CD4-positive, alpha-beta T cell (primary cell): ENCODE measurements at places on chromosomes 6 and 20.

DNA sequence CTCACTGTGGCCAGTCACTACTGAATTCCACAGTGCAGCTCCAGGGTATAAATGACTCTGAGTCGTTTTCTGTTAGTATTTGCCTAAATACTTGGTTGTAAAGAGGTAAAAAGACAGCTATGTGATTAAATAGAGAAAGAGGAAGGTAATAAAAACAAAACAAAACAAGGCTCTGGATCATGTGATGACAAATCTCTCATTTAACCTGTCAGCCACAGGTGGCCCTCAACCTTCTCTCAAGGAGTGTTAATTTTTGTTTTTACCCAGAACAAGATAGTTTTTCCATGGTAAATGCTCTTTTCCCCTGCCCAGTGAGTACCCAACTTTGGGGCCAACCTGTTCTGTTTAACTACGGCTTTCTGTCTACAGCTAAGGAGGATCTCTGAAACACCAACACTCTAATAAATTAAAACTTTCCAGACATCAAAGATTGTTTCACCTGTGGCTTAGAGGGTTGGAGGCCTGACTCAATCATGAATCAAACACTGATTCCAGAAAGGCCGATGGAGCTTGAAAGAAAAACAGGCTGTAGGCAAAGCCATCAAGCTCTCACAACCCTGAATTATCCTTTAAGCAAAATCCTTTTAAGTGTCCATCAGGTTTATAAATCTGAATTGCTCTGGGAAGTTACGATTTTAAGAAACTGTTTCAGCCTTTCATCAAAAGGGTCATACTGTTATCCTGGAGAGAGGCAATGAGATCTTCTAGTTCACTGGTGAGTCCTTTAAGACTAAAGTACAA lies 81.5 kb upstream of the BCLAF1 start:
- no peak for DNase-seq

DNA sequence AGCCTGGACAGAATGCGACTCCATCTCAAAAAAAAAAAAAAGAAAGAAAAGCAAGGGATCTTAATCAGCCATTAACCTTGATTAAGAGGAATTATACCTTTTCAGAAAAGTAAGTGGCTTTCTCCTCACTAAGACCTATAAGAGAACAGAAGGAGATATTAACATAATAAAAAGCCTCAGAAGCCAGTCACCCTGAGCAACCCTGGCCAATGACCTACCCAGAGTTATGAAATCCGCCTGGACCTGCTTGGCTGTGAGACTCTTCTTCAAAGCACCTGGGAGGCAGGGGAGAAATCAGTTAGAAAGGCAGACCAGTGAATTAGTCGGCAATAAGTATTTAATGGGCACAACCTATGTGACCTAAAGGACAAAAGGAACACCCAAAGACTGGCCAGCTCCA lies 32.7 kb upstream of the C20orf203 start:
- no peak for DNase-seq

DNA sequence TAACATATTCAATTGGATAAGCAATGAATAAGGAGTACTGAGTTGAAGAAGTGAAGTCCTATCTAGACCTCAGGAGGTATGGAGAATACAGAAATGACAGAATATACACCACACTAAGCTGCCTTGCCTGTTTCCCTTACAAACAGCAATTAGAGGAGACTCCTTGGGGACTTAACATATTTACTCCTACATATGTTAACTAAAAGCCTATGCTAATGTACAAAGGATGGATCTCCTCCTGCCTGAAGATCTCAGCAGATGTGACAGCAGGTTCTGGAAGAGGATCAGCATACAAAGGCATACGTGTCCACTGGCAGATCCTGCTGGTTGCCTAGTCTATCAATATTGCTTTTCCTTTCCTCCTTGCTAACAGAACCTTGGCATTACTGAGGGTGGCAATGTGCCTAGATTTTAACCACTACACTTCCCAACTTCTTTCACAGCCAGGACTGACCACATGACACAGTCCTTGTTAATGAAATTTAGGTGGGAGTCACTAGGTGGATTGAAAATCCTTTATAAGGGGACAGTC lies 29.6 kb downstream of the PRKN start:
- DNase-seq = no peak

GRCh38 chr6:562052-562676 lies 94.7 kb downstream of the HUS1B start:
- no peak for DNase-seq

DNA sequence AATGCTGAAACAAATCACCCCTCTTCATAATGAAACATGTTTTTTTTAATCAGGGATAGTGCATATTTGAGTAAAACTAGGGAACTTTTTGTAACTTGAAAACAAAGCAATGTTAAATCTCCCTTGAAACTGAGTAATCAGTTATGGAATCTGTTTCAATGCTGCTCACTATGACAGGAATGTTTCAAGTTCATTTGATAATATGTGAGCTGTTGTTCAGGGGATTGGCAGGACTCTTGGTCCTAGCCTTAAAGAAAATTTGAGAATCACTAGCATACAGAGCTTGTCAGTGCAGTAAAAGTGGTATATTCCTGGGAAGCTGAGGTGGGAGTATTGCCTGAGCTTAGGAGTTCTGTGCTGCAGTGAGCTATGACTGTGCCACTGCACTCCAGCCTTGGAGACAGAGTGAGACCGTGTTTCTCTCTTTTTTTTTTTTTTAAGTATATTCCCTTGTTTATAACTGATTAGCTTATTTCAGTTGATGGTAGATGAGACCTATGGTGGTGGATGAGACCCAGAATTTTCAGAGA lies 21.6 kb upstream of the CALHM6 start:
- DNase-seq = no peak

DNA sequence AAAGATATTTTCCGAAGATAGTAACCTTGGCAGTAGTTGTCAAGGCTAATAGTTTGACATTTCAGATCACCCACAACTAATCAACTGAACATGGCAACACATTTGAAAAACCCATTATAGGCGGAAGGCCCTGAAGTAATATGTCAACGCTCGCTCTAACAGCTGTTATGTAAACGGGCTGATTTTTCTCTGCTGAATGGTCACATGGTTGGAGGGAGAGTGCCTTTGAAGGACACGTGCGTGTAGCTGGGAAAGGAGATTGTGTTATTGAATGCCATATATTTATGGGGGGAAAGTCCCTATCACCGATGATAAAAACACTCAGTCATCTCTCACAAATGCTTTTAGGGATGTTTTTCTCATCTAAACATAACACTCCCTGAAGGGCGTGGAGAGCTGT lies 160.0 kb upstream of the RALGAPA2 start:
- no peak for DNase-seq

DNA sequence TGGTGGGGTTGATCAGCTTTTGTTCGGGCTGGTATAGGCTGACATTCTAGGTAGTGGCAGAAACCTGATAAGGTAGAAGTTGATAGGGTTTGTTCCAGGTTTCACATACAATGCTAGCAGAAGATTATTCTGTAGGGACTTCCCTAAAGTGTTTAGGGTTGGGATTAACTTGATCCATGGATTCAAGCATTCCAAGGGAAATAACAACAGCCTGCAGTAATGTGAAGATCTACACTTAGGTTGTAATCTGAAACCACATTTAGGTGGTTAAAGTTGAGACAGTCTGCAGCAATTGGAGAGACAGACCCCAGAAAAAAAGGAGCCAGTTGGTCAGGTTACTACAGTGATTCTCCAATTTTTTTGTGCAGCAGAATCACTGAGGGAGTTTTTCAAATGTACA lies 56.1 kb downstream of the GJA1 start:
- no peak for DNase-seq

DNA sequence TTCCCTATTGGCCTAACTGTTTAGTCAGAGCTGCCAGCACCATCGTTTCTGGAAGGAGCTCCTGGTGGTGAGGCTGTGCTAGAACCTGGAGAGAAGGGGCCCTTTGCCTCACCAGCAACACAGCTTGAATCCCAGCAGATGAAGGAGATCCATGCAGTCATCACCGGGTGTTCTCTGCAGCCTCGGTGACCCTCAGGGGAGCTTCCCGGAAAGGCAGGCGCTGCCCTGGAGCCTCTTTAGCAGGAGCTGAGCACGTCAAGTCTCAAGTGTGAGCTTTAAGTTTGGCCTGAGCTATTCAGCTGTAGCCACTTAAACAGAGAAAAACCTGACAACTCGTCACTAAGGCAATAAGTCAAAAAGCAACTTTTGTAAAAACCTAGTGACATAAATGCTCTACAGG lies 181.2 kb upstream of the FOXQ1 start:
- no peak for DNase-seq

DNA sequence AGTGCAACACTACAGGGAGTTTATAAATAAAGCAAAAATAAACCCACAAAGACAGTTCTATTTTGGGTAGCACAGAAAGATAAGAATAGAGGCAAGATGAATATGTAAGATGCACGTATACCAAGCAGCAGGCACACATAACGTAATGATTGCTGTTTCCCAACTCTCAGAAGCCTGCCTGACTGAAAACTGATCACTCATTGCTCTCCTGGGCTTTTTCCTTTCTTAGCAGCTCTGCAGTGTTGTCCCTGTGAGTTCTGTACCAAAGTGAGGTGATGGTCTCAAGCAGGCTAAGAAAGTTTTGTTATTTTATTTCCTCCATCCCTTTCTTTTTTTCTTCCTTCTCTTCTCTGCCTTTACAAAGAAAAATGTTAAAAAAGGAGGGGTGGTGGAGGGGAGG lies 522.0 kb upstream of the MAN1A1 start:
- DNase-seq = no peak

DNA sequence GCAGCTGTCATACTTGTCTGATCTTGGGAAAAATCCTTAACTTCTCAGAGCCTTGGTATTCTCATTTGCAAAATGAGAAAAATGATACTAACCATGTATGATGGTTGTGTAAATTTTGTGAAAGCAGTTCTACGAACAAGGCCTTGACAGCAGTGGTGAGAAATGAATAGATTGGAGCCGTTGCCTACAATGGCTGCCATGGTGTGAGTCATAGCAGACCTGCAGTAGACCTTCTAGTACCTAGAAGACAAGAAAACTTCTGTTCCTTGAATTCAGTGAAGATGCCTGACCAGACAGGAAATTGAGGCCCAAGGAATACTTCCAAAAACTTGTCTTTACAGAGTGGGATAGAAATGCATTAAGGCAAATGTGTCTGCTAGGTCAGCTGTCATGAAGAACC lies 338.9 kb downstream of the QKI start:
- DNase-seq = no peak

- DNase-seq = no peak
Observed at GRCh38 chr6:136477548-136477947, 72.7 kb downstream of the MAP7 start.

DNA sequence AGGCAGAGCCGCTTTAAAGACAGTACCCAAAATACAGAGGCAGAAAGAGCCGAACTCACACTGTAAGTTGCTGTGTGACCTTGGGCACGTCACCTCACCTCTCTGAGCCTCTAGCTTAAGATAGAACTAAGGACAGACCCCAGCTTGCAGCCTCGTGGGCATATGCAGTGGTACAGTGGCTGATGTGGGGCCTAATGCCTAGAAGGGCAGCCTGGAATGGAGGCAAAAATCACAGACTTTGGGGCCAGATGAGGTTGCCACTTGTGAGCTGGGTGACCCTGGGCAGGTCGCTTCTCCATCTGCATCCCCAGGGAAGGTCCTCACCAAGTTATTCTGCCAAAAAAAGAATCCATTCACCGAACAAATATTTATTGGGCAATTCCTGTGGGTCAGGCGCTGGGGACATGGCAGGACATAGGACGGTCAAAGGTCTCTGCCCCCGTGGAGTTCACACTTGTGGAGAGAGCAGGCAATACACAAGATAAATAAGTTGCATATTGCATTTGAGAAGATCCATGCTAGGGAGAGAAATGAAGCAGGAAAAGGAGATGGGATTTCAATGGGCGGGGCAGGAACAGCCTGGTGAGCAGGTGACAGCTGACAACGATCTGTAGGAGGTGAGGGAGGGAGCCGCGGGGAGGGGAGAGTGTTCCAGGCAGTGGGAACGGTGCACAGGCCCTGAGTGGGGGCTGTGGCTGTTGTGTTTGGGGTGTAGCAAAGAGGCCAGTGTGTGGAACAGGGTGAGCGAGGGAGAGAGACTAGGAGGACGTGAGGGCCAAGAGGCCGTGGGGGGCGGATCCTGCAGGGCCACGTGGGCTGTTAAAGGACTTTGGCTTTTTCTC lies 115.2 kb downstream of the CEBPB start:
- DNase-seq = no peak

- DNase-seq = no peak
Observed at GRCh38 chr6:24918641-24919055, 17.1 kb downstream of the RIPOR2 start.

- DNase-seq = no peak
Observed at GRCh38 chr20:64038224-64038564, 2.2 kb downstream of the C20orf204 start.

DNA sequence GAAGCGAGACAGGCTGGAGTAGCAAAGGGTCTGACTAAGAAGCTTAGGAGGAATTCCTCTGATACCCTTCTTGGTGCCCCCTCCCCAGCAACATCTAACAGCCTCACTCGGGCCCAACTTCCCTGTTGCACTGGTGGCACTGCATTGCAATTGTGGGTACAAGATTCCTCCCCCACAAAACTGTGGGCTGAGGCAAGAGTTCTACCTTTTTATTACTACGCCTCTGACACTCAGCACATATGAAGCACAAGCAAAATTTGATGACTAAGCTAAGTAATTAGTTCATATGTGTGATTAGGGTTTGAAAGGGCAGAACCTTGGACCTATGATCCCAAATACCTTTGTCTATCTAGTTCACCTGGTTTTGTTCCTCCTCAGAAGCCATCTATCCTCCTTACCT lies 83.5 kb downstream of the ZHX3 start:
- no peak for DNase-seq

- no peak for DNase-seq
Observed at GRCh38 chr6:149918151-149918905, 4.6 kb downstream of the RAET1G start.

GRCh38 chr6:112281821-112282615 lies 27.7 kb upstream of the LAMA4 start:
- no peak for DNase-seq

- DNase-seq = no peak
Observed at GRCh38 chr20:52425701-52426100, 234.1 kb upstream of the ZFP64 start.

DNA sequence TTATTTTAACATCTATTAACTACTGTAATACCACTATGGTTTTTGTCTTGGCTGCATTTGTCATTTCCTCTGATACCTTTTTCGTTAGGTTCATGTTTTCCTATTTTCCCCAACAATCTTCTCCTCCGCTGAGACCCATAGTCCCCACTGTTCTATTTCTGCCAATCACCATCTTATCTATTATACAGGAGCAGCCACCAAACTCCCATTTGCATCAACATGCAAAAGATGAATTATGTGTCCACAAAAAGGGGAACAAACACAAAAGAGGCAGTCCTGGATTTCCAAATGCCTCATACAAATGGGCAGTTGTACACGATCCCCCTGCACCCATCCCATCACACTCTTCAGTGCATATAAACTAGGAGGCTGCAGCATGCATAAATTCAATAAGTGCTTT lies 121.7 kb upstream of the MYLIP start:
- no peak for DNase-seq

- no peak for DNase-seq
Observed at GRCh38 chr6:25122001-25122400, 157.2 kb upstream of the CARMIL1 start.

GRCh38 chr6:127115084-127115655 lies 3.3 kb upstream of the RSPO3 start:
- no peak for DNase-seq

GRCh38 chr6:6790393-6790792 lies 201.9 kb downstream of the LY86 start:
- DNase-seq = no peak

- DNase-seq = no peak
Observed at GRCh38 chr20:42775037-42775436, 414.7 kb downstream of the PTPRT start.
